ENCODE measurements at places on chromosomes 7 and 10.
A peak's percentile ranks its signal among the peaks of the same experiment; 100 is the strongest.

- no peak for DNase-seq
Measured at GRCh38 chr7:102156867-102157266, 129.8 kb upstream of the SH2B2 start.

DNA sequence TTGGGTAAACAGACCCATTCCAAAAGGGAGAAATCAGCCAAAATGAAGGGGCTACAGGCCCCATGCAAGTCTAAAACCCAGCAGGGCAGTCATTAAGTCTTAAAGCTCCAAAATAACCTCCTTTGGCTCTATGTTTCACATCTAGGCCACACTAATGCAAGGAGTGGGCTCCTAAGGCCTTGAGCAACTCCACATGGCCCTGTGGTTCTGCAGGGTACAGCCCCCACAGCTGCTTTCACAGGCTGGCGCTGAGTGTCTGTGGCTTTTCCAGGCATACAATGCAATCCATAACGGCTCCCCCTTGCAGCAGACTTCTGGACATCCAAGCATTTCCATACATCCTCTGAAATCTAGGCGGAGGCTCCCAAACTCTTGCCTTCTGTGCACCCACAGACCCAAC lies 9.0 kb downstream of the TMEM243 start:
- no peak for DNase-seq

DNA sequence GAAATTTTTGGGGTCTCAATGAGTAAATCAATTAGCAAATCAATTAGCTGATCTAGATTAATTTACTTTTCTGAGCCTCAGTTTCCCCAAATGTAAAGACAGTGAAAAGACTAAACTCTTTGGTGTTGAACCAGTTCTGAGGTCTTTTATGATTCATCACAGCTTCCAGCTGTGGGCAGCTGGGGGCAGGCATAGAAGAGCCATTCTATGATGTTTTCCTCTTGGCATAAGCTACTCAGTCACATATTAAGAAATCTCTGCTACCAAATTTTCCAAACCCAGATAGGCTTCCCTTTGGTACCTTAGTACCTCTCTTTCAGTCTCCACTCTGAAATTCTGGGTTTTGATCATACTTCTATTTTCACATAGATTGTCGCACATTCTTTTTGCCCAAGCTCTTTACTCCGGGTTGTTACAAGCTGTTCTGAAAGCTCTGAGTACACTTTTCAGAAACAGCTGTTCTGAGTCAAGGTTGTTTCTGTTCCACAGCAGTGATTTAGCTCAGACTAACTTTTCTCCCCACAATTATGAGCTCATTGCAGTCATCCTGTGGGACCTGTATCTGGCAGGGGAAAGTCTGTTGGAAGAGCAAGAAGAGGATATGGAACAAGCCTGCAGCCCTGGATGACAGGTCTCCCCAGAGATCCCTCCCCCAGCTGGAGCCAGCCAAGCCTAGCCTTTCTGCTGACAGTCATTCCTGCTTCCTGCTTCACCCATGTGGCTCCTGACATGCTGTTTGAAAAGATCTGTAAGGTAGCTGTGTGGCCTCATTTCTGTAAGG lies 599.6 kb upstream of the GHITM start:
- DNase-seq = peak; percentile 18

DNA sequence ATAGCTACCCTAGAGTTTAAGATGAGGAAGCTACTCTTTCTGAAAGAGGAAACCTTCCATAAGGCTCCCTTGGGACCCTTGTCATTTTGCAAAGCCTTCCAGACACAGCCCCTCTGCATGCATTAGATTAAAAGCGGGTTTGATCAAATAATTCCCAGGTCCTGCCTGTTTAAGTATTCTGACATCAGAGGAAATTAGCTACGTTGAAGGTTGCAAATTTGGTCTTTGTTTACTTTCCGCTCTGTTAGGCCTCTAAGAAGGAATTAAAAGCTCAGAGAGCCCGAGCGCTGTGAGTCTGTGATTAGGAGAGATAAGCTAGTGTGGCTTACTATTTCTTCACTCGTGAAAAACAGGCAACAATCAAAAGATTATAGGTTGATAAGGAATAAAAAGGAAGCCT lies 1.4 kb upstream of the THSD7A start:
- DNase-seq = no peak

DNA sequence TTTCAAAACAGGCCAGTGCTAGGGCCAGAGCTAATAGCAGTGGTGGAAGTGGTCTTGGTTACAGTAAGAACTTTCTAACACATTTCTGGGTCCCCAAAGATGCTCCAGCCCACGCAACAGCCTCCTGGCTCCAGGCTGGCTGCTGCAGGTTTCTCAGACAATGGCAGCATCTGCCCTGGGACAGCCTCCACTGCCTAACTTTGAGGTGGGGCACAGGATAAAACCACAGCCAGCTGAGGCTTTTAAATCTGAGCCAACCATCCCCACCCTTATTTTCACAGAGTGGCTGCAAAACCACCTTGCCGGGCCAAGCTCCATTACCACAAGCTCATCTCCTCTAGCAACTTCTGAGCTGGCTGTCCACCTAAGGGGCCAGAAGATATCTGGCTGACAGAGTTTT lies 84.8 kb downstream of the FAM53B start:
- no peak for DNase-seq

DNA sequence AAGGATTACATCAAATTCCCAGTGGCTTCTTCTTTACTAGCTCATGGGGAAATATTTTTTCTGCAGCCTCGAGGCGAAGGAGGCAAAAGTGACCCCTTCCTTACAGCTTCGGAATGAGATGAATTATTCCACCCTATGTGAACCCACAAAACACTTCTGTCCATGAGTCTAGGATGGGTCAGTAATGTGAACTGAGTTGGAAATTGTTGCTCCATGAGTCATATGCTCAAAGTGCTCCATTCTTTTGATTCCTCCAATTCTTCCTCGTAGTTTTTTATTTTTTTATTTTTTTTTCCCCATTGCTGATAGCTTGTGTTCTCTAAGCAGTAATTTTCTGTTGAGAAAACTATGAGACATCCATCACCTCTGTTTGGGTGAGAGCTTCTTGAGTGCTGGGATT lies 31.7 kb upstream of the FAM204A start:
- DNase-seq = no peak

- no peak for DNase-seq
Measured at GRCh38 chr10:133537546-133538545, 10.7 kb downstream of the CYP2E1 start.

- no peak for DNase-seq
Measured at GRCh38 chr7:1393421-1393820, 65.8 kb downstream of the MICALL2 start.

DNA sequence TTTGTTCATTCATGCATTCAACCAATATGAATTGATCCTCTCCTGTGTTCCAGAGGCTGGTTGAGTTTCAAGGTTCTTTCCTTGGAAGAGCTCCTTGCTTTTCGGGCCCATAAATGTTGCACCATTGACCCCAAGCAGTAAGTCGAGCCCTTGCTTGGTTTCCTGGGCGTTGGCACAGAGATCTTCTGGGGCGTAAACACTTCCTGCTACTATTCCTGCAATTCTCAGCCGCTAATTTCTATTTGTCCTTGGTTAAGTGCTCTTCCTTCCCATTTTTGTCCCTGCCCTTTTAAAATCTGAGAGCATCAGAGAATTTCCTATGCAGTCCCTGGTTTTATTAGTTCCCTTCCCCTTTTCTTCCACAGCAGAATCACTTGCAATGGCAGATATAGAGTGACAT lies 44.1 kb upstream of the ADRB1 start:
- DNase-seq = no peak

- DNase-seq = no peak
Measured at GRCh38 chr10:132399117-132400035, 2.4 kb downstream of the PWWP2B start.

DNA sequence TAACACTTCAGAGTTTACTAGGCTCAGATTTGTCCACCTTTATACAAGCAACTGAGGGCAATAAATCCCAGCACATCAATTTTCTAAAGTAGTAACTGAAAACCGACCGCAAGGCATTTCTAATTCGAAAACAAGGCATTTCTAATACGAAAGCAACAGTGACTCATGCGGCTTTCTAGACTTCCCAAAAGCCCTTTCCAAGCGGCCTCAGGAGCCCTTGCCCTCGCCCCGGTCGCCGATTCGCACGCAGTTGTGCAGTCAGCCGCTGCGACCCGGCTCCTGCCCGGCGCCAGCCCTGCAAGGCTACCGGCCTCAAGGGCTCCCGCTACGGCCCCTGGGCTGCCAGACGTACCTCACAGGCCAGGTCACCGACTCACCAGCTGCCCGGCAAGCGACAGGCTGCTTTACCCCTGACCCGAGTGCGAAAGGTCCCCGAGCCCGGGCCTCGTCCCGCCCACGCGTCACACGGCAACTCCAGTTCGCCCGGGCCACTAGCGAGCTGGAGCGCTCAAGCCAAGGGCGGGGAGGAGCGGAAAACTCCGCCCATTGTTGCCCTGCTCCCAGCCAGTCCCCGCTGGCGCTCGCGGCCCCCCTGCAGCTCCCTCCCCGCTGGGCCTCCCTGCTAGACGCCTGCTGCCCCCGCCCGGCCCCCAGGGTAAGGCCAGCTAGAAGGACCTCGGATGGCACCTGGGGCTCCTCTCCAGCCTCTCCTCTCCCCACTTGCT lies 7.3 kb downstream of the NCOA4 start:
- peak; percentile 75 for DNase-seq

- DNase-seq = no peak
Measured at GRCh38 chr7:15856311-15856710, 169.8 kb upstream of the MEOX2 start.

DNA sequence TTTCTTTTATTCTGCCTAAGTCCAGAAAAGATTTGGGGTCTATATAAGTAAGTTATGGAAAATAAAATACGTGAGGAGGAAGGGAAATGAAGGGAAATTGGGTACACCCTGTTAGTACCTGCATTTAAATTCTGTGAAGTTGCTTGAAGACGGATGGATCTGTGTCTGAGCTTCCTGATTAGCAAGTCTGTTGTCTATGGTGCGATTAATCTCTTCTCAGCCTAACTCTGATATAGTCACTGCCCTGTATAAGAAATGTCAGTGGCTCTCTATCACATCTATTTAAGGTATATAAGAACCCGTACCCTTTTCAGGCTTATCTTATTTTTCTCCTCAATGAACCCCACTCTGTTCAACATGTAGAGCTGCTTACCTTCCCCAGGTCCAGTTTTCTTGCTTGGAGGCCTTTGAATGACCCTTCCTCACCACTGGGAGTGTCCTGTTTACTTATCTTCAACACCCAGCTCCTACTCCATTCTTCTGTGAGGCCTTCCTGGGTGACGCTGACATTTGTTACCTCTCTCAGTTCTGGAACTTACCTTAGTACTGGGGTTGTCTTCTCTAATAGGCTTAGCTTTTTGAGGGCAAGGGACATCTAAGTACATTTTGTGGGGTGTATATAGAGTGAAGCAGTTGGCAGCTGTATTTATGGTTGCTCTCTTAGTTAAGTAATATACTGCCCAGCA lies 149.6 kb upstream of the PRPS1L1 start:
- no peak for DNase-seq

DNA sequence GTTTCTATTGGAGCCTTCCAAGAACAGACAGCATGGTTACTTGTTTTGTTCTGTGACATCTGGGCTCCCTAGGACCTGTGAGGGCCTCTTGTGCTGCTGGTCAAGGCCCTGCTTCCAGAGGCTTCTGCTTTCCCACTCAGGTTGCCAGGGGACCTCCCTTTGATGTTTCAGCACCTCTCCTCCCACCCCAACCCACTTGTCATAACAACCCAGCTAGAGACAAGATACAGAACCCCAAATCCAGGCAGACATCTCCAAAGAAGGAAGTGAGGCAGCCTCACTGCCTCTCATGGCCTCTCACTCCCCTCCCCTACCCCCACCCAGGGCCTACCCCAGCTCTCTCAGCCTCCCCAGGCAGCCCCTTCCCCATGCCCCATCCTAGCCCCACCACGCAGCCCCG lies 11.3 kb downstream of the NFKB2 start:
- DNase-seq = no peak

- no peak for DNase-seq
Measured at GRCh38 chr7:117282239-117282812, 40.5 kb downstream of the WNT2 start.

- DNase-seq = no peak
Measured at GRCh38 chr10:68502846-68503245, 24.5 kb downstream of the SLC25A16 start.

DNA sequence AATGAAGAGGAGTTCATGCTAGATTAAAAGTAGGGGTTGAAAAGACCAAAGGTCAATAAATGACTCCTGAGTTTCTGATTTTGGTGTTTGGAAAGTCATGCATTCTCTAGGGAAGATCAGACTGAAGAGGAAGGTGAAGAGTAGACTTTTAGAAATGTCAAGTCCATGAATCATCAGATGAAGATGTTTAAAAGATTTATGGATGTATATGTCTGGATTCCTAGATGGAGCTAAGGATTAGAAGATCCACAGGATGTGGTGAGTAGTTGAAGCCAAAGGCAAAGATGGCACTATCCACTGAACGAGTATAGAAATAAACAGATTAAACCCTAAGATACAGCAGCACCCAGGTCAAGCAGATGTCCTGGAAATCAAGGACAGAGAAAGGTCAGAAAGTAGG lies 298.5 kb downstream of the GPAM start:
- no peak for DNase-seq

DNA sequence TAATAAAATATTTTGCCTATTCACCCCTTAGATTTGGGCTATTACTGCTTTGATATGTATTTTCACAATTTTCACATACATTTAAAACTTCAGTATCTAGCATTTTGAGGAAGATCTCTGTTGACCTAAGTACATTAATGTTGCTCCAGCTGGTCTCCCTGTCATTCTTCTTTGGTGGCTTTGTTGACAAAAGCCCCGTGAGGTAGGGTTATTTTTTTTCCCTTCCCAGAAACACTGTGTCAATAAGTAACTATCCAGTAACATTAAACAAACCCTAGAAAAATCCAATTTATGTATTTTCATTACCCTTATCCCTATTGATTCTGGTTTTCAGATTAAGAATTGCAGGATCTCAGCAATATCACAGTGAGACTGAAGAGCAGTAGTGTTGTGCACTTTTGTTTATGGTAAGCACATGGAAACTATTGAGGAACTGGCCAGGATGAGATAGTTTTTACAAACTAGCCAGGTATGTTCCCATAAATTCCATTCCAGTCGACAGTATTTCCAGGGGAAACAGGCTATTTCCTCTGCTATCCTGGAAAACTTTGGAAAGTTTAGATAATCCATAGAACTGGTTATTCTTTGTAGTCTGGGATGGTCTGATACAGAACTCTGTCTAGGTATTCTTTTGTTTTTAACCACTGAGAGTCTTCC lies 198.2 kb downstream of the PON1 start:
- no peak for DNase-seq

DNA sequence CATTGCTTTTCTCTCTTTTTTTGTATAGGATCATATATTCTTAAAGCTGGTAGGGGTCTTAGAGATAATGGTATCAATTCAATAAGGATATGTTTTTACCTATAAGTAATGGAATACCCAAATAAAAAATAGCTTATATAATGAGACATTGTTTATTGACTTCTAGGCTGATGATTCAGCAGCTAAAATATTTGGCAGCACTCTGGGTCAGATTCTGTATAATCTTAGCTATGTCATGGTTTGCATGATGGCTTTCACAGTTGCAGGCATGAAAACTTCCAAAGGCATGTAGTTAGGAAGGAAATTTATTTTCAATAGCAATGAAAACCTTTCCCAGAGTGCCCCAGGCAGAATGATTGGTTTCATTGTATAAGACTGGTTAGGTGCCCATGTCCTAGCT lies 32.1 kb upstream of the A1CF start:
- no peak for DNase-seq
